ENCODE measurements at places on chromosomes 6 and 20. TPM values are rescaled to one million over a fixed set of nuclear protein-coding genes. Genes with fewer than 3 reads are reported as not detected.
A peak's percentile ranks its signal among the peaks of the same experiment; 100 is the strongest.

GRCh38 chr6:63066055-63066704 is 145.1 kb upstream of the FKBP1C start:
- no peaks in the 10 kb centered on the region for H3K4me1 ChIP-seq
- no peaks in the 10 kb centered on the region for H3K27me3 ChIP-seq
- no peak for DNase-seq
- no peak overlapping the region for H3K27ac ChIP-seq
- no peak overlapping the region for H3K4me3 ChIP-seq

GRCh38 chr6:148973538-148974208 is 226.8 kb downstream of the UST start:
- H3K36me3 ChIP-seq: no peaks in the 10 kb centered on the region
- no peaks in the 10 kb centered on the region for H3K4me1 ChIP-seq
- no peak overlapping the region for H3K4me3 ChIP-seq

PTPRT gene
- total RNA-seq: 1.5 TPM

- H3K27ac ChIP-seq: no peak overlapping the region
- no peak for DNase-seq
- H3K27me3 ChIP-seq: peaks cover 11% of the 10 kb centered on the region
- no peak overlapping the region for H3K4me3 ChIP-seq
- H3K36me3 ChIP-seq: no peaks in the 10 kb centered on the region
These were observed 30.6 kb upstream of the APCDD1L start for GRCh38 chr20:58545565-58546415.

DNA sequence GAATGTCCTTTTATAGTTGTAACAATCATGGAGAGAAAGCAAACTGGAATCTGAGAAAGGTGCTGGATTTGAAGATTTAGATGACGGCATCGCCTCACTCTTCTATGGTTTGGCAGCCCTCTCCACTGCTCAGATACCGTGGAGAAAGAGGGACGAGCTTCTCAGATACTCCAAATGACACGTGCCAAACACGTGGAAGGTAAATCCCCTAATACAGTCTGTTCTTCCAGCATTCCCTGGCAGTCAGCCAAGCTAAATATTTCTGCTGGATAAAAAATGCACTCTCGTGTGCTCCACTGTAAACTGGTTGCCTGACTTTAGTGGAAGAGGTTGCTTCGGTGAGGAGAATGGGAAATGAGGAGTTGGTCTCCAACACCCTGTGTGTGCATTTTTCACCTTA is 16.7 kb upstream of the PRDM1 start:
- DNase-seq: peak; percentile 28
- H3K36me3 ChIP-seq: no peaks in the 10 kb centered on the region
- no peaks in the 10 kb centered on the region for H3K27me3 ChIP-seq
- no peak overlapping the region for H3K27ac ChIP-seq

GRCh38 chr6:40907198-40907701 is 131.8 kb downstream of the UNC5CL start:
- H3K36me3 ChIP-seq: no peaks in the 10 kb centered on the region
- H3K27me3 ChIP-seq: no peaks in the 10 kb centered on the region

DNA sequence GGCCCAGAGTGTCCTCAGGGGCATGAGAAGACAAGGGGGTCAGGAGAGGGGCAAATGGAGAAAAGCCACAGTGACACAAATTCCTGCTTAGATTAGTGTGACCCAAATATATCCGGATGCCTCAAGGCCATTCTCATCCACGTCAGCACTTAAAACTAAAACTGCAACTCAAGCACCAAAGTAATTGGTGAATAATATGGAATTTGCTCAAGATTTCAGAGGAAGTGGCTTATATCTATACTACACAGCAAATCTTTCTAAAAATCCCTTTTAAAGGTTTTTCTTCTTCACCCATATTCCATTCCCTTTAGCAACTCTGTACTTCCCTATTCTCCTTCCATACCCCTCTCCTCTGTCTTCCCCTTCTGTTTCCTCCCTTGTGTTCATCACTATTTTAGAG is 15.2 kb downstream of the DEF6 start:
- H3K27ac ChIP-seq: no peak overlapping the region
- no peaks in the 10 kb centered on the region for H3K27me3 ChIP-seq
- H3K4me1 ChIP-seq: no peaks in the 10 kb centered on the region
- DNase-seq: no peak

DNA sequence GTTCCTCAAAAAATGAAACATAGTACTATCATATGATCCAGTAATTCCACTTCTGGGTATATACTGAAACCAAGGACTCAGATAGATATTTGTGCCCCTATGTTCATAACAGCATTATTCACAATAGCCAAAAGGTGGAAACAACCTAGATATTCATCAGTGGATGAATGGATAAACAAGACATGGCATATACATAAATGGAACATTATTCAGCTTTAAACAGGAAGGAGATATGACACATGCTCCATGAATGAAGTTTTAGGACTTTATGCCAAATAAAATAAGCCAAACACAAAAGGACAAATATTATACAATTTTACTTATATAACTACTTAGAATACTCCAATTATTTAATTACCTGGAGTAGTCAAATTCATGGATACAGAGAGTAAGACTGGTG is 16.4 kb downstream of the PLCB1 start:
- H3K4me3 ChIP-seq: no peak overlapping the region
- no peaks in the 10 kb centered on the region for H3K27me3 ChIP-seq
- DNase-seq: no peak
- no peak overlapping the region for H3K27ac ChIP-seq

DNA sequence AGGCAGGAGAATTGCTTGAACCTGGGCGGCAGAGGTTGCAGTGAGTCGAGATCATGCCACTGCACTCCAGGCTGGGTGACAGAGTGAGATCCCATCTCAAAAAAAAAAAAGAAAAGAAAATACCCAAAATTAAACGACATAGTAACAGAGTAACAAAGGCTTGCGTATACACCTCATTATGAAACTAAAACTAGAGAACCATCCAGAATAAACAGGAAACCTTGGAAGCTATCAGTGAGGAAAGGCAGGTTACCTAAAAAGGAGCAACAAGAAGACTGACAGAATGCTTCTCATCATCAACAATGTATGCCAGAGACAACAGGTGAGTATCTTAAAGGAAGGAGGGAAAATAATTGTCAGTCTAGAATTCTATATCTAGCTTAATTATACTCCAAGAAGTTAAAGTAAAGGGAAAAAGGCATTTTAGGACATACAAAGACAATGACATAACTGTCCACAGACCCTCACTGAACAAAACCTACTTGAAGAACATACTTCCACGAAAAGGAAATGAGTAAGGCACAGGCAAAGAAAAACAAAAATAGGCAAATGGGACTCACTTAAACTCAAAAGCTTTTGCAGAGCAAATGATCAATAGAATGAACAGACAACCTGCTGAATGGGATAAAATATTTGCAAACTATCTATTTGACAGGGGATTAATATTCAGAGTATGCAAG is 64.1 kb upstream of the NT5E start:
- no peaks in the 10 kb centered on the region for H3K27me3 ChIP-seq
- H3K4me1 ChIP-seq: peaks cover 8% of the 10 kb centered on the region
- H3K36me3 ChIP-seq: no peaks in the 10 kb centered on the region
- no peak for DNase-seq

GRCh38 chr20:62333820-62334595 is 31.2 kb downstream of the ADRM1 start:
- peaks cover 7% of the 10 kb centered on the region for H3K36me3 ChIP-seq
- H3K4me1 ChIP-seq: no peaks in the 10 kb centered on the region
- no peak overlapping the region for H3K27ac ChIP-seq
- no peak overlapping the region for H3K4me3 ChIP-seq

- H3K27ac ChIP-seq: no peak overlapping the region
- H3K4me3 ChIP-seq: no peak overlapping the region
- H3K36me3 ChIP-seq: no peaks in the 10 kb centered on the region
- no peaks in the 10 kb centered on the region for H3K4me1 ChIP-seq
- no peaks in the 10 kb centered on the region for H3K27me3 ChIP-seq
These were observed 117.6 kb downstream of the HIVEP2 start for GRCh38 chr6:142827369-142827768.

RSPO3 gene
- 0.51 TPM for total RNA-seq

GRCh38 chr6:133062696-133063306 is 178.4 kb upstream of the EYA4 start:
- DNase-seq: no peak
- H3K4me3 ChIP-seq: no peak overlapping the region
- no peaks in the 10 kb centered on the region for H3K27me3 ChIP-seq
- no peak overlapping the region for H3K27ac ChIP-seq
- no peaks in the 10 kb centered on the region for H3K4me1 ChIP-seq

- H3K4me3 ChIP-seq: no peak overlapping the region
- no peaks in the 10 kb centered on the region for H3K27me3 ChIP-seq
- no peak for DNase-seq
- peaks cover 7% of the 10 kb centered on the region for H3K4me1 ChIP-seq
These were observed 9.9 kb upstream of the SDCBP2 start for GRCh38 chr20:1338801-1339200.

DNA sequence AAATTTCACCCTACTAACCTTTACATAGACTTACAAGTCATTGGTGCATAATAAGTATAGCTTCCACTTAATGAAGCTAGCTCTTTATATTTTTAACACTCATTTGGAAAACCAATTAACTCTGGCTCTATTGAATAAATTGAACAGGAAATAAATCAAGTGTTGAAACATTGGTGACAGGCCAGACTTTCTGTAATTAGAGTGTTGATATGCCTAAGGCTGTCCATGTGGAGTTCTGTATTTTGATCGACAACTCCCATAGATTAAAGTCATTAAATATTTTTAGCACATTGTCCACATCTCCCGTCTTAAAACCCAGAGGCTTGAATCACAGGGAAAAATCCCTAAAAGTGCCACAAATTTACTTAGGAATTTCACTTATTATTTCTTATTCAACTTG is 468.3 kb downstream of the KHDRBS2 start:
- H3K4me3 ChIP-seq: no peak overlapping the region
- no peak for DNase-seq
- H3K27ac ChIP-seq: no peak overlapping the region
- no peaks in the 10 kb centered on the region for H3K4me1 ChIP-seq
- no peaks in the 10 kb centered on the region for H3K27me3 ChIP-seq

LST1 gene
- 10.9 TPM for total RNA-seq

DNA sequence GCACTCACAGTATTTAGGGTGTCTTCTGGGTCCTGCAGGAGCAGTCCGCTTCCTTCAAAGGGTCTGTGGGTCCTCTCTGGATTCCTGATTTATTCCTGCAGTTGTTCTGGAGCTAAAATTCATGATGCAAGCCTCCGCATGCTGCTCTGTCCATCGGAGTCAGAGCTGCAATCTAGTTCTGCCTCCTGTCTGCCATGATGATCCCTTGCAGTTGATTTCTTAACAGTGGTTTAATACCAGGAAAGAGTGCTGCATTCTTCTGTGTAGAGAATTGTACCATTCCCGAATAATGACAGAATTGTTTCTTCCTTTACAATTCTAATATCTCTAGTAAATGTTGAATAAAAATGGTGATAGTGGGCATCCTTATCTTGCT is 72.0 kb upstream of the B3GAT2 start:
- no peaks in the 10 kb centered on the region for H3K4me1 ChIP-seq
- no peaks in the 10 kb centered on the region for H3K27me3 ChIP-seq
- H3K27ac ChIP-seq: no peak overlapping the region
- H3K36me3 ChIP-seq: no peaks in the 10 kb centered on the region

GRCh38 chr6:107576852-107577251 is 86.9 kb downstream of the SOBP start:
- H3K4me1 ChIP-seq: no peaks in the 10 kb centered on the region
- no peak overlapping the region for H3K4me3 ChIP-seq
- no peak overlapping the region for H3K27ac ChIP-seq
- no peaks in the 10 kb centered on the region for H3K36me3 ChIP-seq

NT5E gene
- total RNA-seq: 2.5 TPM

DNA sequence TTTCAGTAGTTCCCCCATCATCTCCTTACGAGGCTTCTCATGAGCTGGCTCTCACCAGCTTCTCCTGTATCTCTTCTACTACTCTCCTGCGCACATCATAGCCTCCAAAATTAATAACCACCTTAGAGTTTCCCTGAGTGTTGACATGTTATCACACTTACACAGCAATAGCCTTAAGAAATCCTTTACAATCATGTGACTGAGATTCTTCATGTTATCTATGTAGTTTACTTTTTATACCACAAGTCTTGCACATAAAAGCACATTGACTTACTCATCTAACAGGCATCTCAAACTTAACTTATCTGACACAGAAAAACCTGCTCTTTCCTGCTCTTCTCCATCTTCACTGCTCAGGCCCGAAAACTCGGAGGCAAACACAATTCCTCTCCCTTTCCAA is 103.7 kb upstream of the TAB2 start:
- H3K36me3 ChIP-seq: no peaks in the 10 kb centered on the region
- no peak for DNase-seq
- no peak overlapping the region for H3K27ac ChIP-seq
- no peak overlapping the region for H3K4me3 ChIP-seq

GRCh38 chr6:44603044-44603686 is 215.7 kb downstream of the CDC5L start:
- H3K36me3 ChIP-seq: no peaks in the 10 kb centered on the region
- no peak overlapping the region for H3K27ac ChIP-seq
- no peak overlapping the region for H3K4me3 ChIP-seq
- no peak for DNase-seq
- H3K27me3 ChIP-seq: no peaks in the 10 kb centered on the region
- H3K4me1 ChIP-seq: no peaks in the 10 kb centered on the region

CRISP3 gene
- 0.47 TPM for total RNA-seq

DNA sequence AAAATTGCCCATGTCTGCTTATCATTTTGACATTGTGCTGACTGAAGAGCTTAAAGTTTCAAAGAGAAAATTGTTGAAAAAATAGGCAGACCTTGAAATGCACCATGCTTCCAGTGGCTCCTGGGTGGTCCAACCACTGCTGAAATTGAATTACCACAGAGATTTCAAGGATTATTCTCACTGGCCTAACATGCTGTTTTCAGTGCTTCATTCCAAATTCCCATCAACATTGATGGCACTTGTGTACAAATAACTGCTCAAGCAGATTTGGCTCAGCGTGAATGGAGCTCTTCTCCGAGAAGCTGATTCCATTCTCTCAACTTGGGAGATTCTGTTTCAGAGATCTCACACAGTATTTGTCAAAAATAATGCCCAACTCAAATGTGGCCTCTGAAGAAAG is 75.5 kb downstream of the LAMA4 start:
- no peak for DNase-seq
- H3K36me3 ChIP-seq: no peaks in the 10 kb centered on the region
- H3K4me1 ChIP-seq: no peaks in the 10 kb centered on the region
- H3K27ac ChIP-seq: no peak overlapping the region

DNA sequence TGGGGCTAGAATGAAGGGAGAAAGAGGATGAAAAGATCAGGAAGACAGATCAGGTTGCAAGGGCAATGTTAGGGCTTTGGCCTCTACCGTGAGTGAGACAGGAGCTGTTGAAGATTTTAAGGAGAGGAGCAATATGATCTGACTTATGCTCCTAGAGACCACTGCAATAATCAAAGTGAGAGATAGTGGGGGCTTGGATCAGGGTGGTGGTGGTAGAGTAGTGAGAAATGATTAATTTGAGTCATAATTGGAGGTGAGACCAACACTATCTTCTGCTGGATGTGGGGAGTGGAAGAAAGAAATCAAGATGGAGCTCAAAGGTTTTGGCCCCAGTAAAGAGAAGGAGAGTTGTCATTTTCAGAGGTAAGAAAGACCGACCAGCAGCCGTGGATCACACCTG is 140.7 kb upstream of the TMEM170B start:
- H3K27me3 ChIP-seq: no peaks in the 10 kb centered on the region
- H3K4me1 ChIP-seq: no peaks in the 10 kb centered on the region
- no peak for DNase-seq
- no peaks in the 10 kb centered on the region for H3K36me3 ChIP-seq

GUCA1A gene
- not detected for total RNA-seq

- no peak overlapping the region for H3K4me3 ChIP-seq
- no peaks in the 10 kb centered on the region for H3K36me3 ChIP-seq
- no peaks in the 10 kb centered on the region for H3K27me3 ChIP-seq
- no peak overlapping the region for H3K27ac ChIP-seq
- DNase-seq: no peak
These were observed 112.0 kb downstream of the CDK19 start for GRCh38 chr6:110703010-110703905.

KIAA1755 gene
- 0.28 TPM for total RNA-seq

DLL1 gene
- total RNA-seq: 15.9 TPM
